D341Med (cell line): ENCODE measurements at places on chromosomes 5 and 9.

GRCh38 chr5:43010935-43011315, 29.2 kb downstream of the ANXA2R start:
- no peak for DNase-seq

DNA sequence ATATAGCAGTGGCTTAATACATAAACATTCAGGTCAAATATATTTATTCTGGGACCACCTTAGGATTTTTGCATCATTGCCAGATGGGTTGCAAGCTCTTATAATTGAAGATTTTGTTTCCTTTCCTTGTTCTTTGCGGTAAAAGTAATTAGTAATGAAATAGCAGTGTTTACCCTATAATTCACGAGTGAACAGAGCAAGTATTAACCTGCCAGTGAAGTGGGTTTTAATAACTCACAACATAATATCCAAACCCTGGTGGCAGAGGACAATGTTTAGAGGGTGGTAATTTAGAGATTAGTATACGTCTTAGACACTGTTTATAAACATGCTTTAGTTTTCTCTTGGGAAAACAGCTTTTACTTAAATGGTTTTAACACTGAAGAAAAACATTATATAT, 11.8 kb downstream of the ARL14EPL start:
- DNase-seq = no peak

DNA sequence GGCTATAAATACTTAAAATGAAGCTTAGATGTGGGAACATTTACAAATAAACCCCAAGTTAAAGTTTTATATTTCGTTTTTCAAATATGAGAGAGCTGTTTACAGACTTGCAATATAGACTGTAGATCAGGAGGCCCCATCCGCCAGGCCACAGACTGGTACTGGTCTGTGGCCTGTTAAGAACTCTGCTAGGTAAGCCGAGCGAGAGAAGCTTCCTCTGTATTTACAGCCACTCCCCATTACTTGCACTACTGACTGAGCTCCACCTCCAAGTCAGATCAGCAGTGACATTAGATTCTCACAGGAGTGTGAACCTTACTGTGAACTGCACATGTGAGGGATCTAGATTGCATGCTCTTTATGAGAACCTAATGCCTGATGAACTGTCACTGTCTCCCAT, 561.4 kb upstream of the FAM174A start:
- DNase-seq = no peak

DNA sequence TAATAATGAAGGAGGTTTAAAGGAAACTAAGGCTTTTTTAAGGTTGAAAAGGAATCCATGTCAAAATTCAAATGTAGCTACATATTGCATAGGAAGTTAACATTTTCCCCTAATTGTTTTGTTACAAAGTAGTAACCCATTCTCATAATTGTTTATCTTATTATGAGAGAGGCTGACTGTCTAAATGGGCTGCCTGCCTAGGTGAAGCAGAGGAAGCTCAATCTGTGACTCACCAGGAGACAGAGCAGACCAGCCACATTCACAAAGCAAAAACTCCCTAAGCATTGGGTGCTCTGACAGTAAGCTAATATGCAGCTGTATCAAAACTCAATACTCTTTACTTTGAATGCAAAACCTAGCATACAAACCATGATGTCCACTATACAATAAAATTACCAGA, 208.5 kb downstream of the ROR2 start:
- DNase-seq = no peak

DNA sequence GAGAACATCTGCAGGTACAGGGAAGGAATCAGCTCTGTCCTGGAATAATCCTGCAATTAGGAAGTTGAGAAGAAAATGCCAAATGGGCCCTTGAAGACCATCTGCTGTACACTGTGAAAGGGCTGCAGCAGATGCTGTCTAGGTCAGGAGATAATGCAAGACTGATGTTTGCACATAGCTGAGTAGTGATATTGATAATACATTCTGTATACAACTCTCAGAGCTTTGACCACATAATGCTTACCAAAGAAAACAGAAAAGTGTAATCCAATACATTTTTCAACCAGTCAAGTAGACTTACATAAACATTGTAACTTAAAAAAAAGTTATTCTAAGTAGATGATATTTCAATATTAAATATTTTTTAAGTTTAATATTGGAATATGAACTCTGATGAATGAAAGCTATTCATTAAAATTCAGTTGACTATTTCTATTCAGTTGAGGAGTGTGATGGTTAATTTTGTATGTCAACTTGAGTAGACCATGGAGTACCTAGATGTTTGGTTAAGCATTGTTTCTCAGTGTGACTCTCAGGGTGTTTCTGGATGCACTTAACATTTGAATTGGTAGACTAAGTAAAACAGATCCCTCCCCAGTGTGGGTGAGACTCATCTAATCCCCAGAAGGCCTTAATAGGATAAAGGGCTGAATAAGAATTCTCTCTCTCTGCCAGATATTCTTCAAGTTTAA, 380.1 kb upstream of the PRR16 start:
- DNase-seq = peak; percentile 30

DNA sequence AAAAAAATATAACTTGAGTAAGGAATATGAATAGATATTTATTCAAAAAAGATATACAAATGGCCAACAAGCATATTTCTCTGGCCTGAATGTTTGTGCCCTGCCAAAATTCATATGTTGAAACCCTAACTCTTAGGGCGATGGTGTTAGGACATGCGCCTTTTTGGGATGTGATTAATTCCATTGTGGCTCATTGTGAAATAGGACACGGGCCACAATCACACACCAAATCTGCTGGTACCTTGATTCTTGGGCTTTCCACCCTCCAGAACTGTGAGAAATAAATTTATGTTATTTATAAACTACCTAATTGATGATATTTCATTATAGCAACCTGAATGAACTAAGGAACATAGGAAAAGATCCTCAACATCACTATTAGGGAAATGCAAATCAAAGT, 5.7 kb upstream of the IFNA21 start:
- no peak for DNase-seq

GRCh38 chr5:1673042-1673677, 126.5 kb downstream of the MRPL36 start:
- DNase-seq = no peak

- no peak for DNase-seq
Measured at GRCh38 chr9:133890583-133890982, 101.5 kb downstream of the VAV2 start.

DNA sequence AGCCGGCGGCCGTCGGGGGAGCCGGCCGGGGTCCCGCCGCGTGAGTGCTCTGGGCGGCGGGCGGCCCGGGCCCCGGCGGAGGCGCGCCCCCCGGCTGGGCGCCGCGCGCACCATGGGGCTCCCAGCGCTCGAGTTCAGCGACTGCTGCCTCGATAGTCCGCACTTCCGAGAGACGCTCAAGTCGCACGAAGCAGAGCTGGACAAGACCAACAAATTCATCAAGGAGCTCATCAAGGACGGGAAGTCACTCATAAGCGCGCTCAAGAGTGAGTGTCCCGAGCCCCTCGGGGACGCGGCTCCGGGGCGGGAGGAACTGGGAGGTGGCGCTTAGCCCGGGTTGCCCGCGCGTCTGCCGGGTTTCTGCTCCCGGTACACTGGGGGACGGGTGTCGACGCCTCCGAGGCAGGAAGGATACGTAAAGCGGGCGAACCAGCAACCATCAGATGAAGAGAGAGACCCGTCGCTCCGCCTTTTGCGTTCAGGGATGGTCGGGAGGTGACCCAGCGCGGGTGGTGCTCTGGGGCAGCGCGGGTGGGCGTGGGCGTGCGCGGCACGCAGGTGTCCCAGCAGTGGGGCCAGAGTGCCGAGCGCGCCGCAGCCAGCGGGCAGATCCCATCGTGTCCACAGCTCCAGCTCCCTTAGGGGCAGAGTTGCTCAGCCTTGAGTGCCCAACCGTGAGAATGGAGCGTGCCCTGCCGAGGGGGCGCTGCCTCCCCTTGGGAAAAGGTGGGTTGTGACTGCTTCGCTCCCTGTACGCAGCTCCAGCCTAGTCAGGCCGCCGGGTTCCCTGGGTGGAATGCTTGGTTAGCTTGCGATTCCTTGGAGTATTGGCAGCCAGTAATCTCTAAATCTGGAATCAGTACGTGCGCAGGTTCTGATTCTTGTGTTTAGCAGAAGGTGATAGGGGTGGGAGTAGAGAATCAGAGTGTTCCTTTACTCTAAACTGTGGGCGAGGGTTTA, 753 bp downstream of the ARHGAP26 start:
- peak; percentile 59 for DNase-seq

- DNase-seq = no peak
Measured at GRCh38 chr5:148746826-148747535, 79.4 kb upstream of the ADRB2 start.

DNA sequence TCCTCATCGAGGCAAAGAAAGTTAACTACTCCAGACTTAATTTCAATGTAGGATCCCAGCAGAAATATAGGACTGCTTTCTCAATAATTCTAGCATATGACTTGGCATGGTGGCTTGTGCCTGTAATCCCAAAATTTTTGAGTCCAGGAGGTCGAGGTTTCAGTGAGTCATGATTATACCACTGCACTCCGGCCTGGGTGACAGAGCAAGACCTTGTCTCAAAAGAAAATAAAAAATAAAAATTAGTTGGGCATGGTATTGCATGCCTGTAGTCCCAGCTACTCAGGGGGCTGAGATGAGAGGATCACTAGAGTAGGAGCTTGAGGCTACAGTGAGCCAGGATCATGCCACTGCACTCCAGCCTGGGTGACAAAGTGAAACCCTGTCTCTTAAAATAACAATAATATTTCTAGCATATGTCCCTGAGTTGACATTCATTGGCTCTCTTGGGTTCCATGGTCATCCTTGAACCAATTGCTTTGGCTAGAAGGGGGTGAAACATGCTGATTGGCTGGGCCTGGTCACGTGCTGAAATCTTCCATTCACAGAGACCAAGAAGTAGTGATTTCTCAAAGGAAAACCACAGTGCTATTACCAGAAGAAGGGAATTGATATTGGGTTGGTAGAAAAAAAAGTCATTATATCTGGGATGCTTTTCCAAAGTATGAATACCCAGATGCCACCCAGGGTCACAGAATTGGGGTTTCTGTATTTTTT, 31.6 kb upstream of the GARNL3 start:
- no peak for DNase-seq

DNA sequence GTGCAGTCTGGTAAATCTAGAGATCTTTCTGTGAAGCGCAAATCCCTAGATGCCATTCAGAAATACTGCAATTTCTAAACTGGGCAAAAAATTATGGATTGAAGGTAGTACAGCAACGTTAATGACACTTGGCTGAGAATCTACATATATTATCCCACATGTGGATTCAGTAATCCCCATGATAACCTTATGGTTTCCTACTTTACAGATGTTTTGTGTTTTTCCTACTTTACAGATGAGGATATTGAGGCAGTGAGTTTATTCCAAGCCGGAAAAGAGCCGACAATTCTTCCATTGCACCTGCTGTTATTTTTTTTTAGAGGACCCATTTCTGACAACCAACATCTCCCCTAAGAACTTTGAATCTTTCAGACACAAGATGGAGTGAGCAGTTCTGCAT, 796.5 kb downstream of the CDH12 start:
- DNase-seq = no peak

GRCh38 chr5:87785554-87786335, 373.0 kb upstream of the CCNH start:
- DNase-seq = no peak

DNA sequence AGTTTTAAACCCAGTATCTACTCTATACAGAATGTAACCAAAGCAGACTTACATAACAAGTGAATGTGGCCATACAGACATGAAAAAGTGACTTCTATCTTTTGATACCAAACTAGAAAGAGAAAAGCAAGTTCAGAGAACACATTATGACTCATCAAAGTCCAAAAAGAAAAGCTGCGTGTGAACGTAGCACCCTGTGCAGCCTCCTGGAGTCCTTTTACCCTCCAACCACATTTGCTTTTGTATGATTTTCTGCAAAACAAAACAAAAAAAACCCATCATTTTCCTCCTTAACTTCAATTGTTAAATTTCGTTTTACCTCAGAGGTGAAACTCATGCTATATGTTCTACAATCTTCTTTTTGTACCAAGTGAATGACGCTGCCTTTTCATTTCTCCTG, 2.8 kb upstream of the SMARCA2 start:
- no peak for DNase-seq

DNA sequence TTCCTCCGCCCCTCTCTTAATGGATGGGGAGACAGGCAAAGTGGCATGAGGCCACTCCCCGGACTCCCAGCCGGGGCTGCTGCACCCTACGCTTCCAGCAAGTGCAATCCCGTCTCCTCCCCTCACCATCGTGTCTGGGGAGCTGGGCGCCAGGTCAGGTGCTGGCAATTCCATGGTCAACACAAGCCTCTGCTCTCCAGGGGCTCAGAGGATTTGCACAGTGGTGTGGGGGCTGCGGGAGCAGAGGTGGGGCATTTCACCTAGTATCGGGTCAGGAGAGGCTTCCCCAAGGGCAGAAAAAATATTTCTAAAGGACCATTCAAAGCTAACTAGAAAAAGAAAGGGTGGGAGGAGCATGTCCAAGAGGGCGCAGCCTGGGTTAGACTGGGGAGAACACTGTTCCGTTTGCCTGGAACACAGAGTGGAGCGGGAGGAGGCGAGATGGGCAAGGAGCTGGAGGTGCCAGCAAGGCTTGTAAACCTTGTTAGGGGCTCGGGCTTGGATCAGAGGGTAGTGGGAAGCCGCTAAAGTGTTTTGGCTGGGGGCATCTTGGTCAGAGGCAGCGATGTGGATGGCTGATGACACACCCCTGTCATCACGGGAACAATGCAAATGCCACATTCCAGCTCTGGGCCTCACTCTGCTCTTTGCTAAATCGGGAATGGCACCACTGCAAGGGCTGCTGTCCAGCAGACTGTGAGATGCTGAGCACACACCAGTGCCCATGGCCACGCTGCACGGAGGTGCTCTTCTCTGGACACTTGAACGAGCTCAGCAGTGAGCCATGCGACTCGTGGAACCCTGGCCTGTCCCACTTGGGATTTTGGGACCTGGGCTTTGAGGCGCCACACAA, 191.7 kb downstream of the CDK5RAP2 start:
- DNase-seq = no peak

- DNase-seq = no peak
Measured at GRCh38 chr5:128470663-128471062, 67.4 kb downstream of the FBN2 start.

- DNase-seq = no peak
Measured at GRCh38 chr5:16025681-16026080, 153.9 kb downstream of the MARCHF11 start.

- no peak for DNase-seq
Measured at GRCh38 chr9:130498298-130498917, 53.6 kb downstream of the ASS1 start.

GRCh38 chr5:95181644-95182043, 103.2 kb downstream of the MCTP1 start:
- DNase-seq = no peak

- DNase-seq = no peak
Measured at GRCh38 chr9:112104401-112104800, 70.7 kb downstream of the SUSD1 start.

- DNase-seq = no peak
Measured at GRCh38 chr5:168656633-168657032, 77.5 kb upstream of the PANK3 start.

- DNase-seq = no peak
Measured at GRCh38 chr5:2263763-2264162, 381.0 kb upstream of the IRX4 start.

GRCh38 chr9:127846443-127847177, 7.8 kb downstream of the ENG start:
- DNase-seq = no peak
